ENCODE measurements at places on chromosomes 5 and 9. TPM values are rescaled to one million over a fixed set of nuclear protein-coding genes. Genes with fewer than 3 reads are reported as not detected.

SOX30 gene
- total RNA-seq = 0.13 TPM

NFIL3 gene
- total RNA-seq = 32.4 TPM

SPDL1 gene
- 4.6 TPM for total RNA-seq

DNA sequence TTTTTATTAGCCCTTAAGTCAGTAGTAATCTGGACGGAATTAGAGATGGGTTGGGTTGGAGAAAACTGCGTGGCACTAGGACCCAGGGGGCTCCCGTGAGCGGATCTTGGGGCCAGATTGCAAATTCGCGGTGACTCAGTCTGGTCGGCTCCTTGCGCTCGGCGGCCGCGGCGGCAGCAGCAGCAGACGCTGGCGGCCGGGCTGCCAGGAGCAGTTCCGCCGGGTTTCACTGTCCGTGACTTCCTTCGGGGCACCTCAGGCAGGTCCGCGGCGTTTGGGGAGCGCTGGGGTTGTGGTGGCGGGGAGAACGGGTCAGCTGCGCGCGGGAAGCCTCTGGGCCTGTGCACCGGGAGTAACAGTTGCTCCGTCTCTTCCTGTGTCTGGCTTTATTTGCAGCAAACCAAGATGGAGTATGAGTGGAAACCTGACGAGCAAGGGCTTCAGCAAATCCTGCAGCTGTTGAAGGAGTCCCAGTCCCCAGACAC lies 31.6 kb downstream of the TNPO1 start:
- DNase-seq = peak; percentile 97

- DNase-seq = no peak
These were observed 27.6 kb upstream of the NREP start for GRCh38 chr5:111784491-111785181.

DNA sequence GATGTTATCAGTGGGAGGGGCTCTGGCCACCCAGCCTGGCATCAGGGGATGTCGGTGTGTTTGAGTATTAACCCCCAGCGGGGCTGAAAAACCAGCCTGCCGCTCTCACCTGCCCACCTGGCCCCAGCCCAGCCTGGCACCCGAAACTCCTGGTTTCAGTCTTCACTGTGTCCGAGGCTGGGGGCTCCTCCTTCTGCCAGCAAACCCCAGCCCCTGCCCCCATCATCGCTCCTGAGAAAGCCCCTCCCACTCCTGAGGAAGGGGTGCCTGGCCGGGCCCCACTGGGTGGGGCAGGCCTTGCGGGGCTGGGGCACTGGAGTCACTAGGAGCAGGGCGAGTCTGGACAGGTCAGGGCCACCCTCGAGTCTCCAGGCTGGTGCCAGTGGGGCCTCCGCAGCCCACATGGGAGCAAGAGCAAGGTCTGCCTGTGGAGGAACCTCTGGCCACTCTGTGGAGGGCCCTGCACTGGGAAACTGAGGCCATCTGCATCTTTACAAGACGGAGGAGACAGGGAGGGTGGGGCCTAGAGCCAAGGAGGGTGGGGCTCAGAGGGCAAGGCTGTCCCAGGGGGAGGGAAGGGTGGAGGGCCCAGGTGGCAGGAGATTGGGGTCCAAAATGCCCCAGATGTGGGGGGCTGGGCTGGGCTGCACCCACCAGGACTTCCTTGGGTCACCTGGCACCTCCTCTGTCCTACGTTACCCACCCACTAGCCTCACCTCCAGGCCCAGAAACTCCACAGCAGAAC lies 51.5 kb upstream of the NOTCH1 start:
- no peak for DNase-seq

- no peak for DNase-seq
These were observed 27.0 kb upstream of the ZNF622 start for GRCh38 chr5:16492398-16493140.

- DNase-seq = no peak
These were observed 25.0 kb upstream of the HMCN2 start for GRCh38 chr9:130240410-130241197.

KIF24 gene
- 0.89 TPM for total RNA-seq

- no peak for DNase-seq
These were observed 25.9 kb upstream of the AP3B1 start for GRCh38 chr5:78320401-78320800.

GRCh38 chr9:120712539-120713031 lies 1.7 kb downstream of the MEGF9 start:
- DNase-seq = no peak

GRCh38 chr5:54769072-54769471 lies 216.3 kb downstream of the ESM1 start:
- DNase-seq = no peak

GRCh38 chr5:67515762-67516161 lies 319.2 kb upstream of the CD180 start:
- DNase-seq = no peak
